Uterus (tissue), 4 donors: ENCODE measurements at places on chromosomes 12 and 14.

- no peak for DNase-seq
Observed at GRCh38 chr14:103698380-103699260, 16.6 kb downstream of the XRCC3 start.

- peak; percentile 95 for DNase-seq
Observed at GRCh38 chr14:92793709-92794546, at the start of gene GOLGA5. GOLGA5 (plus strand) TSS chr14:92794305; CDS start chr14:92797438, 3,133 bp downstream.

GRCh38 chr12:59708064-59708463, 112.2 kb downstream of the SLC16A7 start:
- no peak for DNase-seq

GRCh38 chr12:104896146-104896545, 61.9 kb downstream of the SLC41A2 start:
- DNase-seq, result no peak

DNA sequence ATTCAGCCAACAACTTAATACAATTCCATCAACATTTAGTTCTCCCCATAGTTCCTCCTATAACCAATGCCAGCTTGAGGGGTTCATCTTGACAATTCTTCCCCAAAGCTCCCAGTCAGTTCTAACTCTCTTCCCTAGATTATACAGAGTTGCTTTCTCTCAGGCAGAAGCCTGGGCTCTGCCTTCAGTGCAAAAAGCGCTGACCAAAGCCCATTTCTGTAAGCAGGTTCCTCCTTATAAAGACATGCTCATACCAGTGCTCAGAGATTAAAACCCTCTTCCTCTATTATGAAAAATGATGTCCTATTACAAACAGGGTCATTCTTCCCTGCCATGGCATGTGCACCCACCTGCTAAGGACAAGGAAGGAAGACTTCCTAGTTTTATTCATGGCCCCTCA, 16.2 kb downstream of the SPIC start:
- no peak for DNase-seq

- no peak for DNase-seq
Observed at GRCh38 chr14:64993266-64993930, 6.7 kb downstream of the FNTB start.

- DNase-seq, result no peak
Observed at GRCh38 chr14:68942296-68943035, 36.6 kb downstream of the ACTN1 start.

DNA sequence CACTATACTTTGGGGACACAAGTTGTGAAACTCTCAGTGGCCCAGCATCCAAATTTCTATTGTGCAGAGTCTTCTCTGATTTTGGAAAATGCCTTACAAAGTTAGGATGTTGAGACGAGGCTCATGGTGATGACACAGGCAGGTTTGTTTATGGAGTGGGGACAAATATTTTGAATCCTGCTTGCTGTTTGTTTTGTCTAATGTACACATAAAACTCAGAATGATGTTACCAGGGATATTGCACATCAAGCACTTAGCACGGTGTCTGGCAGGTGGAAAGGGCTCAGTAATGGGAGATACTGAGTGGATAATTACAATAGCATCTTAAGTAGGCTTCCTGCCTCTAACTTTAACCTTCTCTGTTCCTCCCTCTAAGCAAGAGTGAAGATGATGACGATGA, 628.9 kb upstream of the TBX3 start:
- no peak for DNase-seq
